ENCODE measurements at places on chromosomes 4 and X.

DNA sequence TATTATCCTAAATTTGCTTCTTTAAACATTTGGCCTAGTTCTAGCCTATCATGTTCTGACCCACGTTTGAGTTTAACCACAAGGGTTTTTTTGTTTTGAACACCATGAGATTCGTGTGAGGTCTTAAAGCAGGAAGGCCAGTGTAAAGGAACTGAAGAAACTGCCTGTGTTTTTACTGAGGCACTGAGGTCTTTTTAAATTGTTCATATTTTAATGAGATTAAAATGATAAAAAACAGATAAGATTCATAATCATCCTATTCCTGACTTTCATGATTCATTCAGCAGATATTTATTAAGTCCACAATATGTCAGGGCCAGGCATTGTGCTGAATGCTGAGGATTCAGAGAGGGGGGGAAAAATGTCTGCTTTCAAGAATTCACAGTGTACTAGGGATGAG, 3.2 kb downstream of the RPS6KA3 start:
- no peak for DNase-seq

DNA sequence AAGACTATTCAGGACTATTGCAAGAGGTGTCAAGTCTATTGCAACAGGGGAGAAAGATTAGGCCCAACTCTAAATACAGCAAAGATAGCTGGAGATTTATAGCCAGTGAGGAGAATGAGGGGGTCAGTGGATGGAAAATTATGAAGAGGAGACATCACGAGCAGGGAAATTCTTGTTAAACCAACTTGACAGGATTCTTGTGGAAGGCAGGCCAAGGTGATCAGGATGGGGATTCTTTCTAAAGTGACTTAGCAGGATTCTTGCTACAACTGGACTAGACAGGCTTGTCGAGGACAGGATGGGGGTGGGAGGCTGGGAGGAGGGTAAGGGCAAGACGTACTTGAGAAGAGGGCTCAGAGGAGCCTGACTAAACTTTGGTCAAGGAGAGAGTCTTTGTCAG, 89.0 kb downstream of the PHEX start:
- no peak for DNase-seq

DNA sequence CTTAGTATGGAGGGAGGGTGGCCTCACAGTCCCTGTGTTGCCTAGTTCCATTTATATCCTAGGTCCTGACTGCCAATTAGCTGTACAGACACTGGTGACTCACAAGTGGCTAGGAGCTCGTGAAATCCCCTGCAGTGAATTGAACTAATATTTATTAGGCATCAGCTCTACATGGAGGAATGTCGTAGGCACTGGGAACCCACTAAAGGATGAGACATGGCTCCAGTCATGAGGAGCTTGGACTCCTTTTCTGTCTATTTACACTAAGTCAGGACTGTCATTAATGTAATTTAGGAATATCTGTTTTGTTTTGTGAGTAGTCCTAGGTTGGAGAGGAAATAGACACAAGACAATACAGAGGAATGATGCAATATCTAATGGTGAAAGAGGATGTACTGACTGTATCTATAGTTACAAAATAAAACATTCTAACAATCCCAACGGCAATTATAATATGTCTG, 67.7 kb downstream of the MID1IP1 start:
- DNase-seq: no peak

GRCh38 chr4:56655627-56656345, 25.3 kb downstream of the HOPX start:
- DNase-seq: no peak

DNA sequence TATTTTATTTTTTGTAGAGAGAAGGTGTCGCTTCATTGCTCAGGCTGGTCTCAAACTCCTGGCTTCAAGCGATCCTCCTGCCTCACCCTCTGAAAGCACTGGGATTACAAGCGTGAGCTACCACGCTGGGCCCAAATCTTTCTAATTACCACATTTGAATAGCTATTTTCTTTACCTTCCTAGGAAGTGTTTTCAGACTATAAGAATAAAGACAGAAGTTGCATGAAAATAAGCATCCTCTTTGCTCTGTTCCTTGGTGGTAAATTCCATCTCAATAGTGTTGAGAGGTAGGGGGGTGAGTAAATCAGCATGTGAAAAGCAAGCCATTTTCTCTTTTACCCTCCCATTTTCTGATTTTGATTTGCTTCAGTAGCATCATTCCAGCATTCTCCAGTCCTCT, 122.4 kb downstream of the LARP7 start:
- DNase-seq: no peak

GRCh38 chr4:83569987-83570386, 34.1 kb downstream of the GPAT3 start:
- DNase-seq: no peak

GRCh38 chr4:139887376-139887802, 221.8 kb downstream of the MGST2 start:
- DNase-seq: no peak

DNA sequence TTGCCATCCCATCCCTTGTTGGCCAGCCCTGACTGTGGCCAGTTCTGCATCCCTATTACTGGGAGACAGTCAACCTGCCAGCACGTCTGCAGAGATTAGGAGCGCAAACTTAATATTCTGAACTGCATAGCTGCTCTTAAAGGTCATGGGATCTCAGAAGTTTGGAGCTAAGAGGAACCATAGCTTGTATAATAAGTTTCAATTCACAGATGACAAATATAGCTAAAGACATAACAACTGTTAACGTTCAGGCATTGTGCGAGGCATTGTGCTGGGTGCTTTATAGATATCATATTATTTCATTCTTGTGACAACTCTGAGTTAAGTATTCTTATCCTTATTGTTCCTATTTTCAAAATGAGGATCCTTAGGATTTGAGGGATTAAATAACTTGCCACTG, 3.7 kb downstream of the SCARB2 start:
- no peak for DNase-seq

DNA sequence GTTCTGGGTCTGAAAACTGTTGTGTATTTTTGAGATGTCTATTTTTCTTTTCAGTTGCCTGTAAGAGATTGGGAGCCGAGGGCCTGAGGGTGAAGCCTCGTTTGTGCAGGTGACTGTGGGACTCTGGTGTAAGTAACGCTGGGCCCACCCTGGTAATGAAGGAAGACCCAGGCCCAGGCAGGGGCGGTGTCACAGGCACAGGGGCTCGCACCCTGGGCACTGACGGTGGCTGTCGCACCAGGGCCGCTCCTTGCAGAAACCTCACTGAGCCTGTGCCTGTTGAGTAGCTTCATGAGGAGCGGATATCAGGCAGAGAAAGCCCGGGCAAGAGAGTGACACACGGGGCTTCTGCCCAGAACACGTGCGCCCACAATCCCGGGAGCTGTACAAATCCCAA, 541.4 kb downstream of the TRIML1 start:
- no peak for DNase-seq

GRCh38 chr4:184831153-184831552, 5.4 kb upstream of the ACSL1 start:
- no peak for DNase-seq

GRCh38 chr4:83178029-83178428, 63.5 kb upstream of the PLAC8 start:
- DNase-seq: no peak

DNA sequence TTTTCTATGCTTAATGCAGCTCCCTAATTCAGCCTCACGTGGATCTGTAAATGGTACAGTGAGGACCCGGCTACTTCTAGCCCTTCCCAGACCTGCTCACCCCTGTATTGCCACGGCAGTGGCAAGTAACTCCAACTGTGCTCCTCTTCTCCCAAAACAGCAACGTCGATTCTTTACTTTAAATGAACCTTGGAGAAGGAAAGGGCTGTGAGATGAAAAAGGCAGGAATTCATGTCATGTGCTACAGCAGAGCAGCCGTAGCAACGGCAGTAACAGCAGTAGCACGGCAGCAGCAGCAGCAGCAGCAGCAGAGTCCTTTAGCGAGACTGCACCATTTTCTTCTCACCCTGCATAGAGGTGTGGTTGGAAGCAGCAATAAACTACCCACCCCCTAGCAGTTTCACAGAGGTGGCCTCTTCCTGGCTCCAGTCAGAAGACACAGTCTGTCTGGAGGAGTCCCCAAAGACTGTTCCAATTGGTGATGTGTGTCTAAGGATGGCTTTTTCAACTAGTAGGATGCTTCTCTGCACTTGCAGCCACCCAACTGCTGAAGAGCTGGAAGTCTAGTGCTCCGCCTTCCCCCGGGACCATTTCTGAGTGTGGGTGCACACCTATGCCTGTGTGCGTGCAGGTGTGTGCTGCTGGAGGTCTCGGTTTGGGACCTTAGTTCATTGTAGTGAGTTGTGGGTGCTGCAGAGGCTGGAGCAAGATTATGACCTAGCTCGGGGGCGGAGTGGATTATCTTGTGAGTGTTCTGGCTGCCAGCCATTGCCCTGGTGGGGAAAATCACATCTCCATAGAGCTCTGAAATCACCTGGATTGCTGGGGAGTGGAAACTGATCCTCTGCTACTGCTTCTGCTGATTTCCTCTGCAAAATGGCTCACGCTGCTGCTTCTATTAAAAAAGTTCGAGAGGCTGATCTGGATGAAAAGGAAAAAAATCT, 67.2 kb downstream of the ANK2 start:
- no peak for DNase-seq

DNA sequence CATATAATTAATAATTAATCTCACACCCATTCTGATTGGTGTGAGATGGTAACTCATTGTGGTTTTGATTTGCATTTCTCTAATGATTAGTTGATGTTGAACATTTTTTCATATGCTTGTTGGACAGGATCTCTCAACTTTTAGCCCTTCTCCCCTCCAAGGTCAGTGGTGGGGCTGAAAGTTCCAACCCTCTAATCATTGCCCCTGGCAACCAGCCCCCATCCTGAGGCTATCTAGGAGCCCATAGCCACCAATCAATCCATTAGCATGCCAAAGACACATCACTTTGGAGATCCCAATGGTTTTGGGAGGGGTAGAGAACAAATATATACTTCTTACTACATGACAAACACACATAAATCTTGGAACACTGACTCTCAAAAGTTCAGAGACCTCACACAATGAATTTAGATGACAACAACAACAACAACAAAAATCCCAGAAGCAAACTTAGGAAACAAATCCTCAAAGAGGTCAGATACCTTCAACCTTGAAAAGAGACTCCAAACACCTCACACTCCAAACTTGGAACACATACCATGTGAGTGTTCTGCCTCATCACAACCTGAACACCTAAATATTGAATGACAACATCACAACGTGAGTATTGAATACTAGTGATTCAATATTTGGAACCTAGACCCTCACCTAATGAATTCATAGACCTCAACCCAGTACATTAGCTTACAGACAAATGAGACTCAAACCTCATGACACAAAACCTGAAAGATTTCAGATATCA, 19.0 kb upstream of the PAGE4 start:
- no peak for DNase-seq

DNA sequence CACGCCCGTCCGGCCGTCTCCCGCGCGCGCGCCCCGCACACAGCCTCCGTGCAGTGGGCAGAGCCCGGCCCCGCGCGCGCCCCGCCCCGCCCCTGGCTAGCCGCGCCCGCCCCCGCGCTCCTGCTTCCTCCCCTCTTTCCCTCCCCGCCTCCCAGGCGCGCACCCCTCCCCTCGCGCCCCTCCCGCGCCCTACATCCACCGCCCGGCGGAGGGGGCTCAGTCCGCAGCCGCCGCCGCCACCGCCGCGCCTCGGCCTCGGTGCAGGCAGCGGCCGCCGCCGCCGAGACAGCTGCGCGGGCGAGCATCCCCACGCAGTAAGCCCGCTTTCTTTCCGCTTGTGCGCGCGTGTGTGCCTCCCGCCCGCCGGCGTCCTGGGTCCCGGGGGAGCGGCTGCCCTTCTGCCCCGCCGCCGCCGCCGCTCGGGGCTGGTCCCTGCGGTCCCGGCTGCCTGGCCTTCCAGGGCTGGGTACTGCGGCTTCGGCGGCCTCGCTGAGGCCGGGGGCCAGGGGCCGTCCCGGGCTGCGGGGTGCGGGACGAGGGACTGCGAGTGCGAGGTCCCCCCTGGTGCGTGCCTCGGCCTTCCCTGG, at the start of gene FHL1:
Gene FHL1, plus strand, starts transcription at position 219 of the 587 bp plus-strand sequence.
- peak; percentile 15 for DNase-seq

GRCh38 chr4:124018383-124019317, 622.1 kb downstream of the SPRY1 start:
- peak; percentile 32 for DNase-seq

DNA sequence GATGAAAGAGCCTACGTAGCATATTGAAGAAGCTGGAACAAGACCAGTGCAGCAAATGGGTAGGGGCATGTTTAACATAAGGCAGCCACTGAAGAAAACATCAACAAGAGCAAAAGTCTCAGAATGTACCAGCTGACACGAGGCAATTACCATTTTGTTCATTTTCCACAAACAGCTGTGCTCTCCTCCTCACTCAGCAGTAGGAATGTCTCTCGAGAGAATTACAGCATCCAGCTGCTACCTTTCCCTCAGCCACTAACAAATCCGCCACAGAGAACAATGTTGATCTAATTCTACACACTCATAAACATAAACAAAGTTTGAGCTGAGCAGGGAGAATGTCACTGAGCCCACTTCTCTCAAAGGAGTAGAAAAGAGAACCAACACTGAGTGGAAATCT, 68.0 kb downstream of the OPHN1 start:
- DNase-seq: no peak

- no peak for DNase-seq
These were observed 115.1 kb downstream of the CPEB2 start for GRCh38 chr4:15117270-15117946.

DNA sequence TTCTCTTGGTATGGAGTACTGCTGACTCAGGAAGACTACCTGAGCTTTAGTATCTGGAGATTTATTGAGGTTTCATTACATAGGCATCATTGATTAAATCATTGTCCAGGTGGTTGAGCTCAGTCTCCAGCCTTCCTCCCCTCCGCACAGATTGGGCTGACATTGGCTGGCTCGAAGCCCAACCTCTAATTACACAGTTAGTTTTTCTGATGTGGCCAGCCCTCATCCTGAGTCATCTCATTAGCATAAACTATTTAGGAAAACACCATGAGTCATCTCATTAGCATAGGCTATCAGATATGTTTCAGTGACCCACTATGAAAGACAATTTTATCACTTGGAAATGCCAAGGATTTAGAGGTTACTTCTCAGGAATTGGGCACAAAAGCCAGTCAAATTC, 93.9 kb upstream of the ANKRD50 start:
- no peak for DNase-seq

DNA sequence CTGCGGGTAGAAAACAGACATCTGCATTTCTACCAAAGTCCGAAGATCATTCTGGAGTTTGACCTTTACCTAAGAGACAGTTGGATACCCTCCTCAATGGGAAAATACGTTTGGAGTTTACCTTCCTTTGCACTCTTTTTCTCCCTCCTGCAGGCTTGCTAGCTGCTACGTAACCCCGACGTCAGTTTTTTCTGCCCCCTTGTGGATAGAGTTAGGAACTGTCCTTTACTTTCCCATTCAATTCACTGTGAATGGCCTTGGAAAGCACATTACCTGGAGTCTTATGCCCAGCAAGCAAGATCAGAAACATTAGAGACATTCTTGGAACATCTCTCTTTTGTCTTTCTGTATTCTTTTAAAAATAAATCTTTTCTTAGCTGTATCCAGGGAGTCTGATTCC, 250.7 kb downstream of the NAP1L3 start:
- no peak for DNase-seq

- DNase-seq: no peak
These were observed 819.4 kb downstream of the FAM133A start for GRCh38 chrX:94493405-94493804.
